Iris pigment epithelial cell (primary cell): ENCODE measurements at places on chromosomes 2 and 18.

DNA sequence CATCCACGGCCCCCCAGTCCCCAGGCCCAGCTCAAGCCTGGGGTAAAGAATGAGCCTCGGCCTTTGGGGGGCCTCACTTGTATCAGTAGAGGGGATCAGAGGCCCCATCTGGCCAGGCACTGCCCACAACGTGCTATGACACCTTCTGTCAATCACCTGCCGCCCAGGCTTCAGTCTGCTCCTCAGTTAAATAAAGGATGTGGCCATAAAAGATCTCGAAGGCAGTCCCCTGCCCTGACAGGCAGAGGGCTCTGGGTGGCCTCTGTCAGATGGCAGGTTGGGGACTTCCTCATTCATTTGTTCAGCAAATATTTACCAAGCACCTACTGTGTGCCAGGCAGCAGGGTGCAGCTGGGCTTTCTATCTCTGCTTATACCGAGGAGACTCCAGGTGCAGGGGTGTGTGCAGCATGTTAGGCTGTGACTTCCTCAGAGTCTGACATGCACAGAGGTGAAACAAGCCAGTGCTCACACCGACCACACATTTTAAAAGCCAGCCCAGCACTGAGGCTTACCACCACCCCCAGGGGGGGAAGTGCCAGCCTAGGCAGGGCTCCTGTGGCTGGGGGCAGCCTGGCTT lies 166.4 kb downstream of the GALNT1 start:
- DNase-seq, result no peak

GRCh38 chr18:25795213-25795612 lies 295.2 kb downstream of the SS18 start:
- DNase-seq, result no peak

DNA sequence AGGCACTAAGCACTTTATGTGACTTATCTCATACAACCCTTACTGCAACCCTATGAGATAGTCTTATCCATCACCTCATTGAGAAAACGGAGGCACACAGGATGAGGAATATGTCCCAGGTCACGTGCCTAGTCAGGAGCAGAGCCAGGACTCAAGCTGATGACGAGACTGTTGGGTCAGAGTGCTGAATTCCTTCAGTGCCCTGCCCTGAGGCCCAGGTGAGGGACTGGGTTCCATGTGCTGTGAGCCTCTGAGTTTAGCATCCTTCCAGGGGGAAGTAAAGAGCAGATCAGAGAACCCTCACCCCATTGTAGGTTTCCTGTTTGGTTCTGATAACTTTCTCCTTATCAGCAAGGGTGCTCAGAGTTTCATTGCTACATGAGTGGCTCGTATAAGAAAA lies 11.7 kb upstream of the EDAR start:
- no peak for DNase-seq

GRCh38 chr2:204074456-204074855 lies 137.9 kb downstream of the ICOS start:
- peak; percentile 8 for DNase-seq

GRCh38 chr2:72892506-72893173 lies 5.4 kb downstream of the SPR start:
- peak; percentile 65 for DNase-seq

DNA sequence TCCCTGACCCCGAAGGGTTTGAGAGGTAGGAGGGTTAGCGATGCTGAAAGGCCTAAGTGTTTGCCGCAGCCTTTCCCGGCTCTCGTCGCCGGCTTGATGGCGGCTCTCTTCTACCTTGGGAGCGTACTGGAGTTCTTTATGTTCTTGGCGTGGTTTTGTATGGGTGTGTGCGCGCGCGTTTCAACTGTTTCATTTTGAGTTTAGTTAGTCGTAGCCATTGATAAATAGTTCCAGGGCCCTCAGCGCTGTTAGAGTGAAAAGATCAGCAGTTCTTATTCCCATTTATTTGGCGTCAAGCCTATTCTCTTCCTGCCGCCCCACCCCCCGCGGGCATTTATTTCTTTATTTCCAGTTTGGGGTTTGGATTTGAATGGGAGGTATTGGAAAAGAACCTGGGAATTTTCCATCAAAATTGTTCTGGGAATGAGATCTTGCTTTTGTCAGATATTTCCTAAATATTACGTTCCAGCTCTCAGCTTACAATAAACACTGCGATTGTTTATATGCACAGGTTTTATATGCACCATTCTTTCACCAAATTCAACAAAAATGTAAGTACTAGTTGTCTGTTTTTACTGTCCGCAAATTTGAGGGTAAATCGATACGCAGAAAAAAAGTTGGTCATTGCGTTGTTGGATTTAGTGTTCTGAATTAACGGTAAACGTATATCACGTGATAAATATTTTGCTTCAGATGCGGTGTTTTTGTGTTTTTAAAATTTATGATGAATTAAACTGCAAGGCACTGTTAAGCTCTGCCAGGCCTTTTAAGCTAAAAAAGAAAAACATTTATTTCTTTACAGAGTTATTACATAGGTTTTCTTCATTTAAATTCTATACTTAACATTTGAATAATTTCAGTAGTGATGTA lies 954 bp downstream of the CCNT2 start:
- peak; percentile 31 for DNase-seq
